ENCODE measurements at places on chromosomes 3 and 15. TPM values are rescaled to one million over a fixed set of nuclear protein-coding genes. Genes with fewer than 3 reads are reported as not detected.

Gene ATP13A4
- 0.80 TPM for total RNA-seq

Gene RBM5
- total RNA-seq, result 142 TPM

Gene ESYT3
- total RNA-seq, result 0.09 TPM

Gene SLC6A1
- 5.3 TPM for total RNA-seq

Gene WDR5B
- 9.2 TPM for total RNA-seq

Gene MYO5C
- 3.2 TPM for total RNA-seq

All from thymus (tissue), 14 donors.